ENCODE measurements at places on chromosomes 2 and 18. TPM values are rescaled to one million over a fixed set of nuclear protein-coding genes. Genes with fewer than 3 reads are reported as not detected.

The SERPINB12 gene
- not detected for total RNA-seq

GRCh38 chr2:46390036-46390435 lies 89.3 kb upstream of the TMEM247 start:
- no peaks in the 10 kb centered on the region for H3K4me1 ChIP-seq
- H3K4me3 ChIP-seq: no peak overlapping the region
- no peak overlapping the region for H3K27ac ChIP-seq
- no peaks in the 10 kb centered on the region for H3K27me3 ChIP-seq

GRCh38 chr18:31739651-31740050 lies 21.0 kb downstream of the SLC25A52 start:
- no peaks in the 10 kb centered on the region for H3K36me3 ChIP-seq
- H3K4me3 ChIP-seq: no peak overlapping the region
- no peaks in the 10 kb centered on the region for H3K4me1 ChIP-seq
- DNase-seq: no peak

The GAL3ST2 gene
- total RNA-seq: not detected

GRCh38 chr18:13480571-13481255 lies 245.6 kb downstream of the FAM210A start:
- no peak overlapping the region for H3K4me3 ChIP-seq
- no peaks in the 10 kb centered on the region for H3K27me3 ChIP-seq
- no peaks in the 10 kb centered on the region for H3K36me3 ChIP-seq
- no peak overlapping the region for H3K27ac ChIP-seq
- no peaks in the 10 kb centered on the region for H3K4me1 ChIP-seq

DNA sequence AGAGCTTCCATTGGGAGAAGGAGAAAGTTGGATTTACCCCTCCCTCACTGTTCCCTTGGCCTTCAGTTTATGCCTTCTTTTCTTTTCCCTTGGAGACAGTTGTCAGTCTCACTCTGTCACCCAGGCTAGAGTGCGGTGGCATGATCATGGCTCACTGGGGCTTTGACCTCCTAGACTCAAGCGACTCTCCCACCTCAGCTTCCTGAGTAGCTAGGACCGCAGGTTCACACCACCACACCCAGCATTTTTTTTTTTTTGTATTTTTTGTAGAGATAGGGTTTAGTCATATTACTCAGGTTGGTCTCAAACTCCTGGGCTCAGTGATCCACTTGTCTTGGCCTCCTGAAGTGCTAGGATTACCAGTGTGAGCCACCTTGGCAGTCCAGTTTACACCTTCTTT lies 49.9 kb downstream of the SLC9A4 start:
- H3K4me1 ChIP-seq: no peaks in the 10 kb centered on the region
- H3K27me3 ChIP-seq: no peaks in the 10 kb centered on the region
- DNase-seq: no peak
- H3K27ac ChIP-seq: no peak overlapping the region
- H3K36me3 ChIP-seq: no peaks in the 10 kb centered on the region

The RESP18 gene
- total RNA-seq: not detected

- no peak for DNase-seq
- H3K4me1 ChIP-seq: no peaks in the 10 kb centered on the region
- no peak overlapping the region for H3K27ac ChIP-seq
- no peaks in the 10 kb centered on the region for H3K27me3 ChIP-seq
- no peak overlapping the region for H3K4me3 ChIP-seq
- H3K36me3 ChIP-seq: no peaks in the 10 kb centered on the region
Measured at GRCh38 chr2:50535971-50536759, 495.8 kb downstream of the NRXN1 start.

DNA sequence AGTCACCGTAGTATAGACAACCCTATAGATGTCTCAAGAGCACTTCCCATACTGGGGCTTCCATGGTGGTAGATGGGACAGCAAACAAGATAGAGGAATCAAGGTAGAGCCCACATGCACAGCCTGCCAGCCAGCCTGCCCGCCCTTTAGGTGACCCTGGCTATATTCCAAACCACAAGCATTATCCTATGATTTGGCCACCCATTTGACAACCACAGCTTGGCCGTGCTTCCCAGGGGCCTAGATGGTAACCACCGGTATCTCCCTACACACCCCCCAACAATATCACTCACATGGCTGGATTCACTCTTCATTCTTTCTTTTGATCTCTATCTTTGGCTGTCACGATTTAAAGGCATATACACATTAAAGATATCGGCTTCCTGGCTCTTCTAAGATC lies 85.3 kb downstream of the CDK15 start:
- no peak overlapping the region for H3K27ac ChIP-seq
- H3K4me1 ChIP-seq: 0 out of 2 replicates have a peak, but pooled peaks cover 7% of the 10 kb centered on the region
- no peaks in the 10 kb centered on the region for H3K36me3 ChIP-seq
- no peaks in the 10 kb centered on the region for H3K27me3 ChIP-seq

The RGPD3 gene
- 0.17 TPM for total RNA-seq

The UGT1A4 gene
- total RNA-seq: not detected

- H3K4me3 ChIP-seq: no peak overlapping the region
- H3K4me1 ChIP-seq: peaks cover 2% of the 10 kb centered on the region
- no peak overlapping the region for H3K27ac ChIP-seq
- H3K36me3 ChIP-seq: no peaks in the 10 kb centered on the region
- H3K27me3 ChIP-seq: no peaks in the 10 kb centered on the region
- peak; percentile 89 for DNase-seq
Measured at GRCh38 chr2:231482806-231483391, 18.6 kb upstream of the NCL start.

The CFC1B gene
- not detected for total RNA-seq

The PID1 gene
- total RNA-seq: 3.3 TPM

The PLB1 gene
- 0.20 TPM for total RNA-seq

DNA sequence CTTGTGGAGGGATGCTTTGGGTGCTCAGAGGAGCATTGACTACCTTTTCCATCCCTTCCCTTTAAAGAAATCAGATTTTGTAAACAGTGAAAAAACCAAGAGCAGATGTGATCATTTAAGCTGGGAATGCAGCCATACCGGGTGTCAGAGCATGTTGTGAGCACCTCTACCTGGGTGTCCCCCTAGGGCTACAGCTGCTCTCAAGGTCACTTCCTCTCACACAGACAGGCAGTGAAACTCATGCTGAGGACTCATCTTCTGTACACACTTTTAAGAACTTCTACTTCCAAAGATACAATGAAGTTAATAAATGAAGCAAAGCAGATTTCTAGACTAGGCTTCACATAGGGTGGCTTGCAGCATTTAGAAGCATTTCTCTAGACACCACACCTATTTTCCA lies 48.4 kb upstream of the FRZB start:
- no peak overlapping the region for H3K27ac ChIP-seq
- peaks cover 3% of the 10 kb centered on the region for H3K4me1 ChIP-seq
- H3K36me3 ChIP-seq: peaks cover 9% of the 10 kb centered on the region
- DNase-seq: no peak
- H3K27me3 ChIP-seq: no peaks in the 10 kb centered on the region
- H3K4me3 ChIP-seq: no peak overlapping the region

The NDUFS1 gene
- total RNA-seq: 97.0 TPM

- H3K27me3 ChIP-seq: no peaks in the 10 kb centered on the region
- H3K36me3 ChIP-seq: peaks cover 12% of the 10 kb centered on the region
- peak; percentile 78 for DNase-seq
- H3K4me1 ChIP-seq: no peaks in the 10 kb centered on the region
- H3K27ac ChIP-seq: no peak overlapping the region
- H3K4me3 ChIP-seq: no peak overlapping the region
Measured at GRCh38 chr2:231800493-231801091, 14.3 kb downstream of the COPS7B start.

The TFCP2L1 gene
- total RNA-seq: 3.2 TPM

- no peaks in the 10 kb centered on the region for H3K4me1 ChIP-seq
- H3K4me3 ChIP-seq: no peak overlapping the region
- H3K27ac ChIP-seq: no peak overlapping the region
- H3K36me3 ChIP-seq: no peaks in the 10 kb centered on the region
- no peaks in the 10 kb centered on the region for H3K27me3 ChIP-seq
Measured at GRCh38 chr18:35178260-35178659, 62.6 kb upstream of the ZNF397 start.

GRCh38 chr2:56739413-56739812 lies 555.6 kb downstream of the CCDC85A start:
- no peaks in the 10 kb centered on the region for H3K27me3 ChIP-seq
- no peak overlapping the region for H3K27ac ChIP-seq
- DNase-seq: no peak
- H3K36me3 ChIP-seq: no peaks in the 10 kb centered on the region
- H3K4me3 ChIP-seq: no peak overlapping the region

- no peak overlapping the region for H3K4me3 ChIP-seq
- no peaks in the 10 kb centered on the region for H3K4me1 ChIP-seq
- H3K36me3 ChIP-seq: no peaks in the 10 kb centered on the region
- no peaks in the 10 kb centered on the region for H3K27me3 ChIP-seq
Measured at GRCh38 chr2:45753381-45753780, 101.9 kb downstream of the PRKCE start.

The PLEK gene
- total RNA-seq: not detected

GRCh38 chr2:60742419-60742818 lies 13.6 kb upstream of the PAPOLG start:
- H3K4me3 ChIP-seq: no peak overlapping the region
- DNase-seq: no peak
- no peaks in the 10 kb centered on the region for H3K36me3 ChIP-seq
- peaks cover 28% of the 10 kb centered on the region for H3K27me3 ChIP-seq
- peaks cover 5% of the 10 kb centered on the region for H3K4me1 ChIP-seq

DNA sequence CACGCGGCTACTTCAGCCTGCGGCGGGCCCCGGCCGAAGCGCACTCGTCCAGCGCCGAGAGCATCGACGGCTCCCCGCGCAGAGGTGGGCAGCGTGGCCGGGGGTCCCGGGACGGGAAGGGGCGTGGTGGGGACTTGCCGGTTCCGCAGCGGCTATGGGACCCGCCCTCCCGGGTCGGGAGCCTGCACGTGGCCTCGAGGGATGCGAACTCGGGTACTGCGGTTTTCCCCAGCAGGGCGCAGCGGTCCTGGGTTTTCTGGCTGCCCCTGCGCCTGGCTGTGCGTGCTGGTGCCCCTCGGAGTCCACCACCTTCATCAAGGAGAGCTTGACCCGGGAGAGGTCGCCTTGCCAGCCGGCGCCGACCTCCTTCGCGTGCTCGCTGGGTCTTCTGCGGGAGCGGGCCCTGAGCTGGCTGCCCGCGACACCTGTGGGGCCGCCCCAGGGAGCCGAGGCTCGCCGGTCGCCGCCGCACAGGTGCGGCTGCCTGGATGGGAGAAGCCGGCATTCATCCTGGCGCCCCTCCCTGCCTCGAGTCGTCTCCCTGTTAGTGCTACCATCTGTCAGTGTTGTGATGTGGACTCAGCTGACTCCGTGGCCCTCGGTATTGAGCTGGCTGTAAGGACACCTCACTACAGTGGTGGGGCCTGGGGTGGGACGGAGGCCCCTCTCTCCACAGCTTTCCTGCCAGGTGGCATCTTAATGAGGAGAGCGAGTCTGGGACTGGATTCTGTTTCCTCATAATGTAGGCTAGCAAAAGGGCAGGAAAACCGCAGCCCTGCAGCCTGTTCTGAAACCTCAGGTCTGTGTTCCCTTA lies 177.3 kb downstream of the AGAP1 start:
- DNase-seq: no peak
- no peaks in the 10 kb centered on the region for H3K36me3 ChIP-seq
- H3K27me3 ChIP-seq: no peaks in the 10 kb centered on the region

The NBAS gene
- 34.8 TPM for total RNA-seq

DNA sequence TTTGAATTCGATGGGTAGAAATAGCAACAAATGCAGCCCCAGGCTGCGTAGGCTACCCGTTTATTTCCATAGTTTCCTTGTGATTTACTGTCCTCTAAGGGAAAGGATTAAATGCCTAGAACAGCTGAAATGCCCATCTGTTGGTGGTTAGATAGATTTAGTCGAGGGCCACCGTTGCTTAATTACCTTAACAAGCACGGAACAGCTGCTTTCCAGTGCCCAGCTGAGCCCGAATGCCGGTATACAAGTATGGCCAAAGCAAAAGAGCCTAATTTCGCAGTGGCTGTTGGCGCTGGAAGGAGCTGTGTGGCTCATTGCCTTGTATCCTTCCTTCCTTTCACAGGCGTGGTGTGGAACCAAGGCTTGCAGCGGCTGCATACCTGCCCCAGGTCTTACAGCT lies 109.1 kb downstream of the CABLES1 start:
- DNase-seq: no peak
- H3K36me3 ChIP-seq: no peaks in the 10 kb centered on the region
- H3K4me3 ChIP-seq: no peak overlapping the region

- H3K27ac ChIP-seq: no peak overlapping the region
- no peak for DNase-seq
- H3K36me3 ChIP-seq: no peaks in the 10 kb centered on the region
- H3K4me1 ChIP-seq: no peaks in the 10 kb centered on the region
- no peak overlapping the region for H3K4me3 ChIP-seq
Measured at GRCh38 chr2:154688373-154688772, 10.1 kb upstream of the KCNJ3 start.

The PDE11A gene
- 0.19 TPM for total RNA-seq

The MEP1B gene
- total RNA-seq: not detected

GRCh38 chr2:133405252-133405651 lies 163.0 kb downstream of the NCKAP5 start:
- no peaks in the 10 kb centered on the region for H3K36me3 ChIP-seq
- H3K4me1 ChIP-seq: no peaks in the 10 kb centered on the region
- H3K4me3 ChIP-seq: no peak overlapping the region
- no peaks in the 10 kb centered on the region for H3K27me3 ChIP-seq
- no peak for DNase-seq

DNA sequence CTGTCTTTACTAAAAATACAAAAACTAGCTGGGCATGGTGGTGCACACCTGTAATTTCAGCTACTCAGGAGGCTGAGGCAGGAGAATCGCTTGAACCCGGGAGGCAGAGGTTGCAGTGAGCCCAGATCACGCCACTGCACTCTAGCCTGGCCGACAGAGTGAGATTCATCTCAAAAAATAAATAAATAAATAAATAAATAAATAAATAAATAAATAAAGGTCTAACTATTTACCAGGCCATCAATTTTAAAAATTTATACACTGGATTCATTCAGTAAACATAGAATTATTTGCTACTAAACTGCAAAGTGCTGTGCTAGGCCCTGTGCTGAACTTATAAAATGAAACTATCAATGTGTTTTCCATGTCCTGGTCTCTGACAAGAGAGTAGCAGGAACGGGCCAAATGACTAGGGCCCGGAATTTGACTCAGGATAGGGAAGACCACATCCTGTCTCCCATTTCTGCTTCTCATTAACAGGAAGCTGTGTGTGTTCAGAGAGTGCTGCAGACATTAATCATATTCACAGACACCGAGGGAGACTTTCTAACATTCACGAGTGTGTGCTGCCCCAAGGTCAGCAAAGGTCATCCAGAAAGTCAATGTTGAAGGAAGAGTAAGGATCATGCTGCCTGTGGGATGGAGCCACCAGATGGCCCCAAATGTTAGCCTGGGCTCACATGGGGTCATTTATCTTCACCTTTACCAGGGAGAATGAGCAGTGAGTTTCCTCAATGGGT lies 95.8 kb downstream of the SPP2 start:
- no peak for DNase-seq
- no peak overlapping the region for H3K27ac ChIP-seq
- H3K4me1 ChIP-seq: no peaks in the 10 kb centered on the region
- no peaks in the 10 kb centered on the region for H3K27me3 ChIP-seq
- no peak overlapping the region for H3K4me3 ChIP-seq

GRCh38 chr2:55137024-55137958 lies 87.0 kb upstream of the RTN4 start:
- no peak for DNase-seq
- no peak overlapping the region for H3K4me3 ChIP-seq
